ENCODE measurements at places on chromosomes 1 and 21.
A peak's percentile ranks its signal among the peaks of the same experiment; 100 is the strongest.

- DNase-seq = no peak
Measured at GRCh38 chr21:38179511-38179910, 77.3 kb upstream of the KCNJ15 start.

- no peak for DNase-seq
Measured at GRCh38 chr1:21313203-21313885, 23.1 kb upstream of the ECE1 start.

DNA sequence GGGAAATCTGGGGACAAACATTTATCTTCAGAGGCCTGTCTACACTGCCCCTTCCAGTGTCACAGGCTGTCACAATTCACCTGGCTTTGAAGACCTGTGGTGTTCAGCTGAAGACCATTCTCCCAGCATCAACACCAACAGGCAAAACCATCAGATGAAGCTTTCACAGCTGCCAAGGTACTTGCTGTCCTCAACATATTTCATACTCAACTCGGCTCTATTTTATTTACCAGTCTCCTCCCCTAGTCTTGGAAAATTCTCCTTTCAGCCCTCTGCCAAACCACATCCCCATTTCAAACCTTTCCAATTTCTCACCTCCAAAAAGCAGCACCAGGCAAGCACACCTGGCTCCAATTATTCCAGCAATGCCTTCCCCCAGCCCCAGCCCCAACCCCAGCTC, 108.8 kb downstream of the TGFBR3 start:
- DNase-seq = no peak

DNA sequence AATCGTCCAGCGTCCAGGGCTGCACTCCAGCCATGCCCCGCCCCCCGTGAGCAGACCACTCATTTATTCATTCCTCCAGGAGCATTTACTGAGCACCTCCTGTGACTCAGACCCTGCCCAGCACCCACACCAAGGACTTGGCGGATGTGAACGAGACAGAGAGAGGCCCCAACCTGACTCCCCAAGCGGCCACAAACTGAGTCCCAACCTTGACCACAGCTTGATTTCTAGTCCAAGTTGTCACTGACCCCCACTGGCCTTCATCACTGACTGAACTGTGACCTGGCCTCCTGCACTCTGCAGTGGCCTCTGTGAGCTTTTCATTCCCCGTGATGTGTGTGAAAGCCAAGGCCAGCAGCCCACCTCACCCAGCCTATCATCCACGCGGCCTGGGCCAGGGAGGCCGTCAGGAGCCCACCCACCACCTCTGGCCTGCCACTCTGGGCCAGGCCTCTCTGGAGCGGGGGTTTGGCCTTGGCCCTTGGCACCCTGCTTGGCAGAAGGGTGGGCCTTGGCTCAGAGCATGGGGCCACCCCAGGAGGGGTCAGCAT, 19.3 kb upstream of the RUNX3 start:
- DNase-seq = no peak

- no peak for DNase-seq
Measured at GRCh38 chr1:8333246-8333987, 15.5 kb downstream of the SLC45A1 start.

- no peak for DNase-seq
Measured at GRCh38 chr21:41620982-41621381, 113.0 kb upstream of the TMPRSS2 start.

DNA sequence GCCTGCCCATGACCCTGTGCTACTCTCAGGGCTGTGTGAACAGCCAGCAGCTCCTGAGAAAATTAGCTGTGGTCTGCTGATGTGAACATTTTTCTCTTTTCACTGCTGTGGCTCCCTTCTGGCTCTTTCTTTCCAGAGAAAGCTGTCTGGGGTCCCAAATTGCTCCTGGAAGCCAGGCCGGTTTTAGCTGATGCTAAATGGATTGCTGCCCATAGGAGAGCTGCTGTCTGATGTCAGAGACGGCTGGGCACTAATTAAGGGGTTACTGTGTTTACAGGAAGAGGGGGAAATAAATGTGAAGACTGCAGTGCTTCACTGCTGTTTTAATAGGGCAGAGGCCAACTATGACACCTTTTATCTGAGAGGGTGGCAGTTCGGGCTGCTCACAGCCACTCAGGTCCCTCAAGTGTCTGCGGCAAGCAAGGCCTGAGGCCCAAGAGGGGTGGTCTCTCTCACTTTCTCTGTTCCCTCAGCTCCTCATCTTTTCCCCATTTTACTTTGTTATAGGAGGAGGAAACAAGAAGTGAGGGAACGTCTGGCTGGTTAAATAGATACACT, 106.0 kb upstream of the GNG12 start:
- no peak for DNase-seq

DNA sequence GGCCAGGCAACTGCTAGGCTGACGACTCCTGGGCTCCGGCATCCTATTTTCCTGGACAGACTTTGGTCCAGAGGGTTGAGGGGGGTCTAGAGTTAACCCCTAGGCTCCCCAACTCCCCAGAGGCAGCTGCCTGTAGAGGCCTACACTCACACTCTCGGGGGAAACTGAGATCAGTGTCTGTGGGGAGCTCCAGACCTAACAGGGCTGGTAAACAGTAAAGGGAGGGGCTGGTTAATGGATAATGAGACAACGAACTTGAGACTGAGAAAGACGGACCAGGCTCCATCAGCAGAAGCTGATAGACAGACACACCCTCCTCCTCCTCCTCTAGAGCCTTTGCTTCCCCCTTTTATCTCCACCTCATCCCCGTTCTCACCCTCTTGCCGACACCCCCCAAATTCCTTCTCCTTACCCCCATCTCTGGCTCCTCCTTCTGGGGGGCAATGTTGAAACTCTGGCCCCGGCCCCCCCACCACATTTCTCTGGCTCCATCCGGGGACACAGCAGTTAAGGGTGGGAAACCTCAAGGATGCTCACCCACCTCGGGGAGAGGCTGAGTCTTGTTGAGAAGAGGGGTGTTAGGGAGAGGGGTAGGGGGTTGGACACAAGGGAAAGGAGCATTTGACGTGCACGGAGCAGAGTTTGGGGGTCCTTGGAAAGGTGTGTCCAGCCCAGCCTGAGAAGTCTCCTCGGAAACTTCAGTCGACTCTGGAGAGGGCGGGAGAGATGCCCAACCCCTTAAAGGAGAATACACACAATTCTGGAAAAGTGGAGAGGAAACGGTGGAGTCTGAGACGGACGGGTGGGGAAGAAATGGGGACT, at the start of gene MTMR11:
TSS of gene MTMR11 (minus strand) at position 710 of the 822 bp plus-strand sequence. CDS start at position 478, 232 bp downstream.
- no peak for DNase-seq

- DNase-seq = no peak
Measured at GRCh38 chr1:93672069-93672468, 9.6 kb downstream of the BCAR3 start.

DNA sequence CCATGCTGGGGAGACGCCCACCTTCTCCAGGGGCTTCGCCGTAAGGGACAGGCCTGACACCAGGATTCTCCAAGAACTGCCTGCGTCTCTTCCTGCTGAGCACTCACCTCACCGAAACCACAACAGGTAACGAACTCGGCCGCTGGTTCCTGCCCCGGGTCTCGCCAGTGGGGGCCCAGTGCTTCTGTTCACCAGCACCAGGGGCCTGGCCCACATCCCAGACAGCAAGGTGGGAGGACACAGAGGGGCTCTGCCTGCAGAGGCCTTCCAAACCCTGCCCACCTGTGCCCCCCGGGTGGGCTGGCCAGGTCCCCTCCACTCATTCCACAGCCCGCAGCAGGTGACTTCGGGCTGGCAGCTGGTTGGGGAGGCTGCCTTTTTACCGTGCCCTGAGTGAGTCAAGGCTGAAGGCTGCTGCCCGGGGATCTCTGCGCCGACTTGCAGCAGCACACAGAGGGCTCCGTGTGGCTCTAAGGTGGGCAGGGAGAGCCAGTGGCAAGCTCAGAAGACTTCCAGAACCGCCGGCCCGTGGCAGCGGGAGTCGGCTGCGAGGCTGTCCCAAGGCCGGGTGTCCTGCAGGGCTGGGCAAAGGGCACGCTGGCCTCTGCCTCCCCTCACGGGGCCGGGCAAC, 14.7 kb upstream of the COL18A1 start:
- no peak for DNase-seq

GRCh38 chr1:115927971-115928370, 48.3 kb upstream of the SLC22A15 start:
- DNase-seq = no peak

DNA sequence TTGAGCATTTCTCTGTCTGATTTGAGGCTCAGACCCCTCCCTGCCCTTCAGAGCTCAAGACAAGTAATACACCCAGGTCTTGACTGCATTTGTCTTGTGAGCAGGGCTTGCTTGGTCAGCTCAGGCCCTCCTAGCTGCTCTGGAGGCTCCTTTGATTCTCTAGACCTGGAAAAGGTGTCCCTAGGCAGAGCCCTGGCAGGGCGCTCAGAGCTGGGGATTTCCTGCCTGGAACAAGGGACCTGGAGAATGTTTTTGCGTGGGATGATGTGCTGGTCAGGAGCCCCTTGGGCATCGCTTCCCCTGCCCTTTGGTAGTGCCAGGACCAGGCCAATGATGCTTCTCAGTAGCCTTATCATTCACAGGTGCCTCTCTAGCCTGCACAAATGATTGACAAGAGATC, 4.9 kb upstream of the CCDC28B start:
- DNase-seq = no peak

- DNase-seq = no peak
Measured at GRCh38 chr1:102891868-102892625, 216.3 kb downstream of the COL11A1 start.

GRCh38 chr1:234769284-234769985, 159.5 kb upstream of the IRF2BP2 start:
- DNase-seq = no peak

GRCh38 chr21:37220433-37220980, 46.6 kb downstream of the VPS26C start:
- DNase-seq = peak; percentile 35

DNA sequence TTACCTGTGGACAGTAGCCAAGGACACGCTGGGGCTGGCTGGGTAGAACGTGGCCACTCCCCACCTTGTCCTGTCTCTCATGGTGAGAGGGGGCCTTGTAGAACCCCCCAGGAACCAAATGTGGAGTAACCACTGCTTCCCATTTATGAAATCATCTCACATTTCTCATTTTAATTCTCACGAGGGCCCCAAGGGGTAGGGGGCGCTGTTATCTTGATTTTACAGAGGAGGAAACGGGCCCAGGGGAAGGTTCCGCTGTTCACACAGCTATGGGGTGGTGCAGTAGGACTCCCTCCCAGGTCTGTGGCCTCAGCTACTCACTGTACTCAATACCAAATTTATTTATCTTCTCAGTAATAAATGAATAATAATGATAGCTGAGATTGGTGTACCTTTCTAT, 5.5 kb downstream of the SMPDL3B start:
- DNase-seq = peak; percentile 22

DNA sequence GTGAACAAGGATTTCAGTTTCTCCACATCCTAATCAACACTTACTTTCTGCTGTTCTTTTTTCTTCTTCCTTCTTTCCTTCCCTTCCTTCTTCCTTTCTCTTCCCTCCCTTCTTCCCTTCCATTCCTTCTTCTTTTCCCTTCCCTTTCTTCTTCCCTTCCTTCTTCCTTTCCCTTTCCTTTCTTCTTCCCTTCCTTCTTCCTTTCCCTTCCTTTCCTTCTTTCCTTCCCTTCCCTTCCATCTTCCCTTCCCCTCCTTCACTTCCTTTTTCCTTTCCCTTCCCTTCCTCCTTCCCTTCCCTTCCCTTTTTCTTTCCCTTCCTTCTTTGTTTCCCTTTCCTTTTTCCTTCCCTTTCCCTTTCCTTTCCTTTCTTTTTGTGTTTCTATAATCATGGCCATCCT, 115.3 kb downstream of the KIF26B start:
- no peak for DNase-seq

DNA sequence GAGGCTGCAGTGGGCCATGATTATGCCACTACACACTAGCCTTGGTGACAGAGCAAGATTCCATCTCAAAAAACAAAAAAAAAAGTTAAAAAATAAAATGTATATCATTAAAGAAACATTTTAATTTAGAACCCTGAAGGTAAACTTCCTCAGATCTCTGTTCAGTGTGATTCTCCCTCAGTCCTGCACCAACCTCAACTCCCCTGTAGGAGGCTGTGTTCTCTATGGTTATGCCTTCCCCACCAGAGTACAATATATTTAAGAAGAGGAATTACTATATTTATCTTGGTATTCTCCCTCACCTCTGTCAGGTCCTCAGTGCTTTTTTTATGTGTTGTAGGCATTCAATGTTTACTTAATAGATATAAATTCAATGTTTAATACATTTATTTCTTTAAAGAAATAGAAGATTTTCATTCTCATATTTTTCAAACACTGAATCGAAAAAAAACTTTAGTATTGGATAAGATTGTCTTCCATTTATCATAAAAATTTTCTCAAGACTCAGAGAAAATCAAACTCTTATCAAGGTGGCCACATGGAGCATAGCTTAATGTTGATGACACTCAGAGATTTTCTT, 4.8 kb upstream of the LRRC8B start:
- DNase-seq = no peak

DNA sequence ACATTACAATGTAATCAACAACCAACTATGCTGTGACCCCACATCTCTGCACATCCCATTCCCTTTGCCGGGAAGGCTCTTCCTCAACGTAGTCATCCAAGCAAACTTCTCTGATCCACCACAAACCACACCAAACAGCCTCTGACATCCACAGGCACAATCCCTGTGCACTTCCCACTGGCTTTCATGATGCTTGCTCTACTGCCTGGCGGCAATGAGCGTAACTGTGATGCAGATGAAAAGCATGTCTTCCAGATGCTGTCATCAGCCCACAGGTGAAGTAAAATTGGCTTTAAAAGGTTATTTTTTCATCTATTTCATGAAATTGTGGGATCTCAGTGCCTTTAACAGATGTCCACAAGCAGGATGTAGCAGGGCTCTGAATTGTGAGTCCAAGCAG, 635.2 kb downstream of the SMYD3 start:
- no peak for DNase-seq

- no peak for DNase-seq
Measured at GRCh38 chr1:188237573-188238348, 1409.0 kb downstream of the PLA2G4A start.

DNA sequence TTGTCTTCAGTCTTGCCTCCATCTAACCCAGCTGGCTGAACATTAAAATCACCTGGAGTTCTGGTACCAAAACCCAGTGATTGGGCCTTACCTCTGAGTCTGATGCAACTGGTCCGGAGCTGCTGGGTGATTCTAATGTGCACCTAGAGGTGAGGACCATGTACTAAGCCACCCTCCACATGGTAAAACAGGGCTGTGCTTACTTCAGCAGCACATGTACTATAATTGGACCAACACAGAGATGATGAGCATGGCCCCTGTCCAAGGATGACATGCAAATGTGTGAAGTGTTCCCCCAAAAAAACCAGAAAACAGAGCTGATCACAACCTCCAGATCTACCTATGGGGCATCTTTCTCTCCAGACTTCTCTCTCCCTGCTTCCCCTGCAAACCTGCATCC, 37.0 kb downstream of the ELK4 start:
- DNase-seq = no peak

DNA sequence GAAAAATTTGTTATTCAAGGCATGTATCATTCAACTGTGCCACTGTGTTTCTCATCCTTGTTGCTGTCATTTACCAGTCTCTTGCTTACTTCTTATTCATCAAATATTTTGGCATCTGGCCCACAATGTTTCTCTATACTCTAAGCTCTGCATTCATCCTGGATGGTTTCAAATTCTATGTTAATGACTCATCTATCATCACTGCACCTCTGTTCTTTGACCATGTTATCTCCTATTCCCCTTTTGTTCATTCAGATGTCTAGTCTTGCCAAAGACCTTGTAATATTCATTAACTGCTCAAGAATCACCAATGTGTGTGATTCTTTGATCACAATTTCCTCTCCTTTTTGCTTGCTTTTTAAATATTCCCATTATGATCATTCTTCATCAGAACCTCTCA, 54.6 kb upstream of the PRKACB start:
- DNase-seq = no peak
